ENCODE measurements at places on chromosomes 5 and 9. TPM values are rescaled to one million over a fixed set of nuclear protein-coding genes. Genes with fewer than 3 reads are reported as not detected.

GABRA6 gene
- total RNA-seq, result not detected

CAMK2A gene
- not detected for total RNA-seq

RGS7BP gene
- not detected for total RNA-seq

SPAG8 gene
- total RNA-seq, result 0.27 TPM

ZFP2 gene
- total RNA-seq, result 0.27 TPM

PDCD1LG2 gene
- total RNA-seq, result not detected

HDHD3 gene
- 23.1 TPM for total RNA-seq

GCNT4 gene
- 0.27 TPM for total RNA-seq

C5orf52 gene
- total RNA-seq, result not detected

SPATA31A7 gene
- not detected for total RNA-seq

CXCL14 gene
- not detected for total RNA-seq

CER1 gene
- total RNA-seq, result not detected

RAI14 gene
- 18.2 TPM for total RNA-seq

FGF1 gene
- not detected for total RNA-seq

FAM151B gene
- 2.3 TPM for total RNA-seq

ANKRA2 gene
- 20.4 TPM for total RNA-seq

AQP3 gene
- 1.4 TPM for total RNA-seq

IFNA16 gene
- total RNA-seq, result not detected

FAM53C gene
- 26.9 TPM for total RNA-seq

SPINK7 gene
- not detected for total RNA-seq

SPATA31A1 gene
- total RNA-seq, result not detected

FAXDC2 gene
- 3.0 TPM for total RNA-seq

PRKACG gene
- not detected for total RNA-seq

SLC34A3 gene
- total RNA-seq, result 0.38 TPM

MLLT3 gene
- 18.5 TPM for total RNA-seq

GLRA1 gene
- not detected for total RNA-seq

TRIM36 gene
- total RNA-seq, result 2.0 TPM

NRG2 gene
- total RNA-seq, result not detected

CARTPT gene
- total RNA-seq, result not detected

GABRA1 gene
- total RNA-seq, result not detected

Data from HepG2 (cell line).